Mucosa of gallbladder (tissue), 1 donor: ENCODE measurements at places on chromosomes 12 and 14. TPM values are rescaled to one million over a fixed set of nuclear protein-coding genes. Genes with fewer than 3 reads are reported as not detected.

GRCh38 chr12:56658921-56659320, 13.1 kb upstream of the ATP5F1B start:
- DNase-seq: no peak

GRCh38 chr12:53076461-53076860, 2.7 kb downstream of the SPRYD3 start:
- DNase-seq: no peak

The SYCP3 gene
- 0.32 TPM for total RNA-seq

DNA sequence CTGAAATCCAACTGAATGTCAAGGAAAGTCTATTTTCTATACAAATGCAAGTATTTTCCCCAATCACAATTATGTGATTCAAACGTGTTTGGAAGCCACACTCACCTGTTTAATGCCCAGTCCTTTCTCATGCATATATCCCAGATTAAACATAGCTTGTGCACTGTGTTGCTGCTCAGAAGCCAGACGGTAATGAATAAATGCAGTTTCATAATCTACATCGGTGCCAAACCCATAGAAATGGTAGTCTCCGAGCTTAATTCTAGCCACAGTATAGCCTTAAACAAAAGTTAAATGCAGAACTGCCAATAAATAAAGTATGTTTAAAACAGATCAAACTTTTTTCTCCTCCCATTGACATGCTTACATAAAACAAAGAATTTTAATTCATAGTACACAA, 49.5 kb downstream of the SEL1L start:
- no peak for DNase-seq

The ZC2HC1C gene
- total RNA-seq: 3.9 TPM

The SMOC1 gene
- total RNA-seq: 3.1 TPM

DNA sequence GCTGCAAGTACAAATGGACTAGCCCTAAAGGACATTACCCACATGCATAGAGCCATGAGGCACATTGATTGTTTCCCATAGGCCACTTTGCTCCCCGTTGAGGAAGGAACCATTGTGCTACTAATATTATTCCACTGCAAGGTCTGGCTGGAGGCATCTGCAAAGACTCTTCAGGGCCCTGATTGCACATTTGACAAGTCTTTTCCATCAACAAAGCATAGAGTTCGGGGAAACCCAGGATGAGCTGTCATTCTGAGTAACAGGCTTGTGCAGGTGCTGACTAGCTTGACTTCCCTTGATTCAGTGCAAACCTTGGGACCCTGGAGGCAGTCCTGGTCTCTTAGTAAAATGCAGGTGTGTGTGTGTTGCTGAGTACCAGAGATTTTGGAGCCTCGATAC, 73.8 kb downstream of the SUSD6 start:
- no peak for DNase-seq

GRCh38 chr12:50636505-50636904, 127.4 kb upstream of the ATF1 start:
- DNase-seq: no peak
